ENCODE measurements at places on chromosomes 5 and 9. TPM values are rescaled to one million over a fixed set of nuclear protein-coding genes. Genes with fewer than 3 reads are reported as not detected.

DNA sequence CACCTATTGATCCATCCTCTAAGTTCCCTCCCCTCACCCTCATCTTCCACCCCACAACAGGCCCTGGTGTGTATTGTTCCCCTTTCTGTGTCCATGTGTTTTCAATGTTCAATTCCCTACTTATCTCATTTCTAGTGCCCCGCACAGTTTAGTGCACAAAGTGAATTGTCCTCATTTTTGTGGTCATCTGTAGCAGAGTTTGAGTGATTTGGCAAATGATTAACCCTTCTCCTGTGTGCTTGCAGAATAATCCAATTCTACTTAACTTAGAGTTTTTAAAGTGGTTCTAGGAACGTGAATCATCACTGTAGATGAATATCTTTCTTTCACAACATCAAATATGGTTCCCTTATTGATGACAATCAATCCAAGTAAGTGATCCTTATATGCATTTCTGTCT is 6.3 kb upstream of the HAPLN1 start:
- no peak for DNase-seq

DNA sequence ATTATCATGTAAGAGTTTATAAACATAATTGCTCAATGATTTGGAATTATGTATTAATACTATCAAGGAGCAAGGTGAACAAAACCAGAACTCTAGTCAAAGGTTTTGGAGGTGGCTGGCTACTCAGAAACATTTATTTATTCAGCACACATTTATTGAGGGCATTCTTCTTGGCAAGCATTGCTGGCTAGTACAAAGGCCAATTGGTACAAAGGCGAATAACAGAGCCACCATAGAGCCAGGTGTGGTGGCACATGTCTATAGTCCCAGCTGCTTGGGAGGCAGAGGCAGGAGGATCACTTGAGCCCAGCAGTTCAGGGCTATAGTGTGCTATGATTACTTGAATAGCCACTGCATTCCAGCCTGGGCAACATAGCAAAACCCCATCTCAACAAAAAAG is 242.1 kb downstream of the CWC27 start:
- DNase-seq = no peak

DNA sequence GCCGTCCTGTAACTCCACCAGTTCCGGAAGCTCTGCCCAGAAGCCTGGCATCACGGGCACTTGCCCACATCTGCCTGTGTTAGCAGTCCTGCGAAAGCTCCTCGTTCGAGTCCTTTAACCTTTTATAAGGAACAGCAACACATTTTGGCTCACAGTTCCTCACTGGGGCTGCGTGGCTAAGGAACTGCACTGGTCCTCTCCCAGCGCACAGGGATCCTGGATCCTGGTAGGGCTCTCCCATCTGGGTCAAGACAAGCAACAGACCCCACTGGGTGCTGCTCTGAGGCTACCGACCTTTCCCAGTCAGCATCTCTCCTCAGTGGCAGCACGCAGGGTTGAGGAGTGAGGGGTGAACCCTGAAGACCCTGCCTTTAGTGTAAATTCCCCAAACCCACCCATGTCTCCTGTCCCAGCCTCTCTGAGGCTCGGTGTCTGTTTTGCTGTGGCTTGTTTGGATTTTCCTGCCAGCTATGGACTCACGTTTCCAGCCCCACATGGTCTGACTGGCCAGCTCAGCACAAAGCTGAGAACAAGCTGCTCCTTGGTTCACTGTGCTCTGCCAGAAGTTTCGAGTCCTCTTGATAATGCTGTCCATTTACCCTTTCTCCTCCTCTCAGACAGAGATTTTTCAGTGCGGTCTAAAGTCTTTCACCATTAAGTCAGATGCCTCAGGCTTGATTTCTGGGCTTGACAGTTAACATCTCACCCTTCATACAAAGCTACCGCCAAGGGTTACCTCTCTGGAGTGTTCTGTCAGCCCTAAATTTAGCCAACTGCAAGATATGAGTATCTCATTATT is 80.0 kb downstream of the AK8 start:
- no peak for DNase-seq

SPATA6L gene
- total RNA-seq = 3.8 TPM

TEX48 gene
- not detected for total RNA-seq

- no peak for DNase-seq
Observed at GRCh38 chr9:124793015-124793541, 16.1 kb downstream of the OLFML2A start.

GRCh38 chr9:126678989-126679388 is 65.3 kb downstream of the LMX1B start:
- DNase-seq = no peak

GLRA1 gene
- total RNA-seq = not detected

Data from glomerular endothelial cell (primary cell).